Amniotic epithelial cell (primary cell): ENCODE measurements at places on chromosomes 5 and 9.

DNA sequence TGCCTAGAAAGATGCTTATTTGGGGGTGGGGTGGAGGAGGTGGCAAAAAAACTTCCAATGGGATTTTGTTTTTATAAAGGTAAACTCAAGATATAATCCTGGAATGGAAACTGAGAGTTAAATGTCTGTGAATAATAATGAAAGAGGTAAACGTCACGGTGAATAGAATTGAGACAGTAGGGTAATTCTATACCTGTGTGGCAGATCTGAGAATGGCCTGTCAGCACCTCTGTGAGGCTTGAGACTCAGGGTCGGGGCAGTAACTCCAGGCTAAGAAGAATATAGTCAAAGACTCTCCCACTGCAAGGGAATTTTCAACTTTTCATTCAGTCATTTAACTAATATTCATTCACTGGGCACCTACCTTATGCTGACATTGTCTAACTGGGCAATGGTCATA lies 581.2 kb upstream of the ZNF608 start:
- DNase-seq, result no peak

DNA sequence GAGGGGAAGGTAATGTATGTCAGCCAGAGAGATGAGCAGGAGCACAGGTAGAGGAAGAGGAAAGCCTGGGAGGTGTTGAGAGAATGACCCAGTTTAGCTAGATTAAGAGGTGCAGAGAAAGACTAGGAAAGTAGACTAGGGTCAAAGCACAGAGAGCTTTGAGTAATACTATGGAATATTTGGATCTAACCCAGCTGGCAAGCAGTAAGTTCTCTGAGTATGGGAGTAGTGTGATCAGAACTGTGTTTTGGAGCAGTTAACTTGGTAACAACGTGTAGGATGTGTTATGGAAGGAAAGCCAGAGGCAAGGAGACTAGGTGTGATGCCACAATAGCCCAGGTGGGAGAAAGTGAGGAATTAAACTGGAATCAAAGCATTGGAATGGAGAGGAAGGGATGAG lies 84.9 kb upstream of the PTGER4 start:
- DNase-seq, result peak; percentile 22

DNA sequence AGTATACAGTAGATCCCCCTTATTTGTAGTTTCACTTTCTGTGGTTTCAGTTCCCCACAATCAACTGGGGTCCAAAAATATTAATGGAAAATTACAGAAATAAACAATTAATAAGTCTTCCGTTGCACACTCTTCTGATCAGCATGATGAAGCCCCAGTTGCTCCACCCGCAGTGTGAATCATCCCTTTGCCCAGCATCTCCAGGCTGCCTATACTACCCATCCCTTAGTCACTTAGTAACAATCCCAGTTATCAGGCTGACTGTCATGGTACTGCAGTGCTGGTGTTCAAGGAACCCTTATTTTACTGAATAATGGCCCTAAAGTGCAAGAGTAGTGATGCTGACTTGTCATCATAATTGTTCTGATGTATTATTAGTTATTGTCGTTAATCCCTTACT lies 28.9 kb downstream of the SHC3 start:
- peak; percentile 81 for DNase-seq

GRCh38 chr5:11777096-11777495 lies 127.2 kb downstream of the CTNND2 start:
- no peak for DNase-seq

GRCh38 chr5:55227664-55228430 lies 732 bp upstream of the MCIDAS start:
- no peak for DNase-seq

DNA sequence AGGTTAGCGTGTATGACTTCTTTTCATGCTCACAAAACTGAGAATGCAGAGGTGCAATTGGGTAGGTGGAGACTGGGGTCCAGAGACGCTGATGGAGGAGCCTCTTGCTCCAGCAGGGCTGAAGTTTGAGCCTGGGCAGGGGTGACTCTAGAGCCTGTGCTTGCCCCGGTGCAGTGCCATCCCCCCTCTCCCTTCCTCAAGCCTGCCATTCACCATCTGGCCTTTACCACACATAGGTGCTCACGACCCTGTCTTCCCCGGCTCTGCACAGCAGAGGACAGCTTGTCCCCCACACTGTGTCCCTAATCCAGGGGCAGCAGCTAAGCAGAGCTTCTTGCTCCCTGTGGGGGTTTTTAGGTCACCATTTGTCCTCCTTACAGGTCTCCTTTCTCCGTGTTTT lies 86.5 kb downstream of the DAP start:
- no peak for DNase-seq

DNA sequence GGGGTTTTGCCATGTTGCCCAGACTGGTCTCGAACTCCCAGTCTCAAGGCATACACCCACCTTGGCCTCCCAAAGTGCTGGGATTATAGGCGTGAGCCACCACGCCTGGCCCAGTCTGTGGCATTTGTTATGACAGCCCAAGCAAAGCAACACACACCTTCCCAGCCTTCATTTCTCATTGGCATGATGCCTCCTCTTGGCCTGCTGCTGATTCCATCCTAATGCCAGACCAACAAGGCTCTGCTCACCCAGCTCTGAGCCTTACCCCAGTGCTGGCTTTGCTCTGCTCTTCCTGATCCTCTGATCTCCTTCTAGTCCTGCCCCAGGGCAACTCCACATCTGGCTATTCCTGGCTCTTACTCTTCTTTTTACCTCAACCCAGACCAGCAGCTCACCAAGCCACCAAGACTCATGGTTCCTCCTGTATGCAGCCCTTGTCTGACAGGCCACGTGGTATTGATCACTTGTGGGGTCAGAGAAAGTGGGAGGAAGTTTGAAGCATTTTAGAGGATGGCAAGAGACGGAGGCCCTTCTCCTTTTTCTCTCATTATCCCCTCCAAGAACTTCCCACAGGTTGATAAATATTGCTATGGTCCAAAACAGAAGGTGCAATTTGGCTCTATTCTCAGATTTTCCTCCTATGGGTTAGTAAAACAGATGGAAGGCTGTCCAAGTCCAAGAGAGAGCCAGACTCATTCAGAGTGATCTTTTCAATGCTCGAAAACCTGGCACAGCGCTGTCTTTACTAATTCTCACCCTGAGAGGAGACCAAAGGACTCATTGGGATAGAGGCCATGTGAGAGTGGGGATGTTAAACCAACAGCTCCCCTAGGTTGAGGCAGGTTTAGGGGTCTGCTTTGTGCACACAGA lies 958 bp downstream of the CD180 start:
- no peak for DNase-seq

DNA sequence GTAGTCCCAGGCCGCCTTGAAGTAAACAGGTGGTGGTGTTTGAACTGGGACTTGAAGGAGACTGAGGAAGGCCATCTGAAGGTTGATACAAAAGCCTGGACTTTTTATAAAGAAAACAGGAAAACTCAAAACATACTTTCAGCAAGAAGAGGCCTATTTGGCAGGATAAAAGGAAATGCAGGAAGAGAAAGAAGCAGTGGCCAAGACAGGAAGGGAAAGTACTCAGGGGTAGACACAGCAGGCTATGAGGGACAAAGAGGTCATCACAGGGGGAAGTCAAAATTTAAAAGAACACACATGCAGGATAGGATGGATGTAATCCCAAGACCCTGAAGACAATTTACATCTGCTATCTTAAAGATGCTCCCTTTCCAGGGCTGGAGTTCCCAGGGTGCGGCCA lies 13.0 kb downstream of the TLE1 start:
- no peak for DNase-seq

GRCh38 chr5:66702426-66702825 lies 106.2 kb downstream of the MAST4 start:
- DNase-seq, result no peak

GRCh38 chr5:174636094-174636493 lies 88.3 kb upstream of the MSX2 start:
- no peak for DNase-seq

DNA sequence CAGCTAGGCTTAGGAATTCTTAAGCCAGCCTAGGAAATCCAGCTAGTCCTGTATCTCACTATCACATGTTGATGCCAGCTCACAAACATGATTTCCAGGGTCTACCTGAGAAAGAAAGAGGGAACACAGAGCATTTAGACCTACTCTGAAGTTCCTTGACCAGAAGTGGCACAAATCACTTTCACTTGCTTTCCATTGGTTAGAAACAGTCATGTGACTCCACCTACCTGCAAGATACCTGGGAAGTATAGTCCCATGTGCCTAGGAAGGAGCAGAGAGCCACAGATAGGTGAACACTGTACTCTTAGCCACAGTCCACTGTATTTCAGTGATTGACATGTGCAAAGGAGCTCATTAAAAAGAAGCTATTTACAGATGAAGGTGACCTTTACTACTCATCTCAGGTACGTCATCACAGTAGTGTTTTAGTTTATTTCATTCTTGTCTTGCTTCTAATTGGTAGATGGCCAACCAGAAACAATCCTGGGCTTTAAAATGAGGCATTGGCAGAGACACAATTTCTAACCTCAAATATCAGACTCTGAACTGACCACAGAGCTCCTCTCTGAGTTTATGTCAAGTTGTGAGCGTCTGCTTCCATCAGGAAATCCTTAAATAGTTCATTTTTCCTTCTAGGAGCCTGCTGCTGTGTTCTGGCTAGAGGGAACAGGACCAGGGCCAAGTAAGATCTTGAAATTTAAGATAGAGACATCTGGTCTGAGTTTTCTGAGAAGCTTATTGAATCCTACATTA lies 340.7 kb downstream of the TLE4 start:
- no peak for DNase-seq

DNA sequence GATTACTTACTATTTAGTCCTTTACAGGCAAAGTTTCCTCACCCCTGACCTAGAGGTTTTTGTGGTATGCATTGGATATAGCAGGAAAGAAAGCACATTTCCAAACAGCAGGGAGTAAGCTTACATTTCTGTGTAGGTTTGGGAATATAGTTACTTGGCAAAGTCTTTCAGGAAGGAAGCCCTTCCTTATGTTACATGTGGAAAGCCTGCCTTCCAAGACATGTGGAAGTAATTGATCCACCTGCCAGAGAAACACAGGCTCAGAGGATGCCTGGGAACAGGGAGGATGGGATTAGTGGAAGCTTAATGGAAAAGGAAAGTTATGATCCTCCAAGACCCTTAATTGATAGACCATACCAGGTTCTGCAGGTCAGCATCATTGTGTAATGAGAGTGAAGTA lies 87.3 kb upstream of the PPP1R2B start:
- DNase-seq, result no peak

DNA sequence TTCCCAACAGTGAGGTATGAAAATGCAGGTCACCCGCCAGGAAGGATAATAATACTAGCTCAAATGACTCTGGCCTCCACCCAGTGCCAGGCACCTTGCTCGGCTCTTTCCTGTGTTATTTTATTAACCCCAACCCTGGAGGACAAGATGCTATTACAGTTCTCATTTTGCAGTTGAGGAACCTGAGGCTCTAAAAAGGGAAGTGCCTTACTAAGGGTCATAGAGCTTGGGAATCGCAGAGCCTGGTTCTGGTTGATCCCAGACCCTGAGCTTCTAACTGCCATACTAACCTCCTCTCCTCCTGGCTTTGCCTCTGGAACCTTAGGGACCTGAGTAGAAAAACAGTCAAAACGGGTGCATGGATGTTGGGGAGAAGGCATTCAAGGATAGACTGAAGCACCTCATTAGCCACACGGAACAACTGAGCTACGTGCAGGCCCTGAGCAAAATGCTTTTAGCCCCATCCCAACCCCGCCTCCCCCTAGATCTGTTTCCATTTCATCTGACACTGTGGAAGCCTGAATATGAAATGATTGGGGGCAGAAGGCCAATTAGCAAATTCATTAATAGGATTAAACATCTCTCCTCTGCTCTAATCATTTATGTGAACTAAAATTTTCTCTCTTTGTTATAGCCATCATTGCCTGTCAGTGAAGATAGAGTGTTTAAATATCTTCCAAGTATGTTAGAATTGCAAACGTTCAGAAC lies 7.9 kb downstream of the KCNIP1 start:
- DNase-seq, result no peak

- no peak for DNase-seq
Measured at GRCh38 chr9:126984969-126985368, 70.4 kb downstream of the RALGPS1 start.

DNA sequence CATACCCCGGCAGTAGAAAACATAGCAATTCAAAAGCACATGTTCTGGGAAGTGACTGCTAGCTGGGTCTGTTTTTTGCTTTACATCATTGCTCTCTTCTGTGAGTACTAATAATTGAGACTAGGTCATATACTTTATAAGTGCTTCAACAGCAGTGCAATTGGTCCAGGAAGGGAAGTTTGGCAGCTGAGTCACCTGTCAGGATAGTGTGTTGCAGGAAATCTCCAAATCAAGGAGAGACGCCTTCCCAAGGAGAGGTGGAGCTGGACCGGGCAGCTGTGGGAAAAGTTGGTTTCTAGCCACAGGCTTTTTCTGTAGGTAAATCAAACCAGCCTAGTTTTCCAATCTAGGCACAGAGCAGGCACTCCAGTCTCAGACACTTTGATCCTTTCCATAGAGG lies 330.1 kb downstream of the ENC1 start:
- no peak for DNase-seq

- DNase-seq, result peak; percentile 33
Measured at GRCh38 chr9:89655056-89655989, 50.5 kb downstream of the GADD45G start.

DNA sequence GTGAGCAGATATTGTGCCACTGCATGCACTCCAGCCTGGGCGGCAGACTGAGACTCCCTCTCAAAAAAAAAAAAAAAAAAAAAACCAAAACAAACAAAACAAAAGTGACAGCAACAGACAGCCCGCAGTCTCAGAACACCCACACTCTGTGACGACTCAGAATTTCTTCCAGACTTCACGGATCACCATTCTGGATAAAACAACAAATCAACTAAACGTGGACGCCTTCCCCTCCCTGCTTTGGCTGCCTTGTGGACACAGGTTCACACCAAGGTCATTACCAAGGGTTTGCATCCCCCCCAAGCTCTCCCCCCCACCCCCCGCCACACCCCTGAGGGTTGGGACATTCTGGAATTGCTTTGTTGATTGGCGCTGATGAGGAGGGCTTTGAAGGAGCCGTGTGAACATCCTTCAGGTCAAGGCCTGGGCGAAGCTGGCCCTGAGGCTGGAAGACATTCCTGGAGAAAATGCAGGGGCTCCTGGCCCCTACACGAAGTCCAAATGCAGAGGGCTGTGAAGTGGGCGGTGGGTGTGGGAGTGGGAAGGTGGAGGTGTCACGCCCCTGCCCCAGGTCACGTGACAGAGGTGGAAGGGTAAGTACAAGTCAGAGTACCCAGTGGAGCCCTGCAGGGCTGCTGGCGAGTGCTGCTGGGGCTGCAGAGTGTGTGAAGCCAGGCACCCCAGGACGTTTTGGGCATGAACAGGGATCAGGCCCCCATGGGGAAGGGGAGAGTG lies 10.1 kb downstream of the LCN10 start:
- DNase-seq, result no peak

DNA sequence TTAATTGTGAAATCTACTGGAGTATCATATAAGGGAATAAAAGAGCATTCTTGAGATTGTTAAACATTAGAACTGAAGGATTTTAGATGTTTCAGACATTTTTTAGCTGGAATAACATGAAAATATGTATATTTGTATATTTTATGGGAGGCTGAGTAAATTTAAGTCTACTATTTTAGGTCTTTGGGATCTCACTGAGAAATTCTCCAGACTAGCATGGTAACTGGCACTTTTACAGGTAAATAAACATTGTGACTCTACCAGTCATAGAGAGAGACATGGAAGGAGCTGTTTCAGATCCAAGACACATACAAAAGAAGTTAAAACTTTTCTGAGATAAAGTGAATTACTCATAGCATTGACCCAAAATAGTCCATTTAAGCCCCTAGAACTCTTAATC lies 59.4 kb downstream of the NDUFAF2 start:
- DNase-seq, result no peak

- no peak for DNase-seq
Measured at GRCh38 chr5:150853561-150853960, 7.2 kb downstream of the IRGM start.
